Cortex of kidney (tissue), 1 donor: ENCODE measurements at places on chromosomes 13 and 19.

- no peak for DNase-seq
Measured at GRCh38 chr13:102774214-102774568, 605 bp upstream of the TEX30 start.

- DNase-seq: no peak
Measured at GRCh38 chr19:30676990-30677679, 305.0 kb downstream of the ZNF536 start.

DNA sequence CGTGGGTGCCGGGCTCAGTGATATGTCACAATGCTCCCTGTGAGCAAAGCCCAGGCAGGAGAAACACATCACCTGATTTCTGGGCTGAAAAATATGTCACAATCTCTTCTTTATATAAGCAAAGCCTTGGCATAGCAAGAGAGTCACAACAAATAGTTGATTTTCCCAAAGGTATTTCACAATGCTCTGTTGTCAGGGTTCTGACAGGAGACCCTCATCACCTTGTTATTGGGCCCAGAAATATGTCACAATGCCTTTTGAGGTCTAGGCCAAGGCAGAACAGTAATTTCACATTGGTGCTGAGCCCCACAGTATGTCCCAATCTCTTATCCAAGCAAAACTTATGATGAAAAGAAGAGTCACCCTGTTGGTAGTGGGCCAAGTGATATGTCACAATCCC, 125.7 kb downstream of the ZNF675 start:
- no peak for DNase-seq

- DNase-seq: no peak
Measured at GRCh38 chr13:25802579-25802978, 249.2 kb downstream of the SHISA2 start.

DNA sequence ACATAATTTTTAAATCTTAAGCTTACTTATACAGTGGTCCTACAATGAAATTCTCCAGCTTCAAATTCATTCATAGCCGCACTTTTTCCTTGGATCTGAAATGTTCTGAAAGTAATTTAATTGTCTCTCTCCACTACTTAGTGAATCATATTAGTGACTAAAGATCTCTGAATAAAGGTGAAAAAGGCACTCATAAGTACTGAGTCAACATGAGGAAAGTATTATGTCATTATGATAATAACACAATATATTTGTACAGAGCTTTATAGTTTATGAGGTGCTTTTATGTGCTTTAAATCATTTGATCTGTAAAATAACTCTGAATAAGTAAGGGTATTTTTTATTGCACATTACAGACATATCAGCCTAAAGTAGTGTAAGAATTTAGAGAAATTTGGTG, 628.2 kb upstream of the SLITRK5 start:
- no peak for DNase-seq

DNA sequence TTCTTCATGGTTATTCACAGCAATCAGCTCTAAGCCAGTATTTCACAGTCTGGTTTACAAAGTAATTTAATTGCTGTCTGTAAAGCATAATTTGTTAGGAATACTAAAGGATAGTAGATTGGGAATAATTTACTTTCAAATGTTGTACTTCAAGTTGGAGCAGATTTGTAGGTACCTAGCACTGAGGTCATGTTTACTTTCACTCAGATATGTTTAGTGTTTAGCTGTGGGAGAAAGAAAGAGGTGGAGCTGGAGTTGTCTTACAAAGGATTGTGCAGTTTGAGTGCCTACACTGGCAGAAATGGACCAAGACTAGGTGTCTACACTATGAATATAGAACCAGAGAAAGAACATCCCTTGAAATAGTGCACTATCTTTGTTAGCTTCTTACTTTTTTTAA, 464.6 kb downstream of the PCDH9 start:
- DNase-seq: no peak

GRCh38 chr19:58361900-58362271, 665 bp downstream of the ZNF497 start:
- no peak for DNase-seq

DNA sequence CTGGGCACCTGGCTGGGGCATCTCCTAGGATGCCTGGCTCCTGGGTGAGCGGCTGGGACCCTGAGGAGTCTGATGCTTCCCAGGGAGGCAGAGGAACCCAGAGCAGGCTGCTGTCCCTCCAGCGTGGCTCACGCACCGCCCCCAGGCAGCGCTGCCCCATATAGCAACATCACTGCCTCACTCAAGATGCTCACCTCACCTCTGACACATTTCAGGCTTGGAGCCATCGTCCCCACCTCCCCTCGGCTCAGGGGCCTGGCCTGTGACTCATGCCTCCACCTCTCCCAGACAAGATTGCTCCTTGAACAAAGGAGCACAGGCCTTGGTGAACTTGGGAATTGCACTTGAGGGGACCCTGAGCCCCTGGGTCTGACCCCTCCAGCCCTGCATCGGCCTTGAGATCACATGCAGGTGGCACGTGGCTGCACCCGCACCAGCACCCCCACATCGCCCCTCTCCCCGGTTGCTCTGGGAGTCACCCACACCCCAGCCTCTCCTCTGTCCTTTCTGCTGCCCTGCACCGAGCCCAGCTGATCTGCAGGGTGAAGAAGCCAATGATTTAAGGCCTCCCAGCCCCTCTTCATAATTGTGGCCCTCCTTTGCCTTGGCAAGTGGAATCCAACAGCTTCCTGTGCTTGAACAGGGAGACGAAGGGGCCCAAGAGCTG, 11.2 kb downstream of the CEBPA start:
- no peak for DNase-seq

DNA sequence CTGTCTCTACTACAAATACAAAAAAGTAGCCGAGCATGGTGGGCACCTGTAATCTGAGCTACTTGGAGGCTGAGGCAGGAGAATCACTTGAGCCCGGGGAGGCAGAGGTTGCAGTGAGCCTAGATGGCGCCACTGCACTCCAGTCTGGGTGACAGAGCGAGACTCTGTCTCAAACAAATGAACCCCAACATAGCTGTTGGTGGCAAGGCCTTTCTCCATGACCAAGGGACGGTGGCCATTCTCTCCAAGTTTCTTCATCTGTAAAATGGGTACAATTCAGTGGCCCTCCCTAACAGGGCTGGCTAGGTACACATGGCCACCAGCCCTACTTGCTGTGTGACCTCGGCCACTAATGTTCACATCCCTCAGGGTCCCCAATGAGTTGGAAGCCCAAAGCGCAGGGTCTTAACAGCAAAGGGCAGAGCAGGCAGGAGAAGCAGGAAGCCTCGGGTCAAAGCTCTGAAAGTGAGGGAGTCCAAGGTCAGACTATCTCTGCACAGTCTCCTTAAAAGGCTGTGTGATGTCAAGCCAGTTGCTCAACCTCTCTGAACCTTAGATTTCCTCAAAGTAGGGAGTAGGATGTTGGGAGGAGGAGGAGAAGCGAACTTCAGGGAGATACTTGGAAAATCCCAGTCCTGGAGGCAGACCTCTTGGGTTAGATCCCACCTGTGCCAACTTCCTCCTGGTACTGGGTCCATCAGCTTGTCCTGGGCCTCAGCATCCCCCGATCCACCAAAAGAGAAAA, 2.7 kb downstream of the JUND start:
- no peak for DNase-seq

- DNase-seq: no peak
Measured at GRCh38 chr13:98479496-98480003, 97.4 kb downstream of the STK24 start.

DNA sequence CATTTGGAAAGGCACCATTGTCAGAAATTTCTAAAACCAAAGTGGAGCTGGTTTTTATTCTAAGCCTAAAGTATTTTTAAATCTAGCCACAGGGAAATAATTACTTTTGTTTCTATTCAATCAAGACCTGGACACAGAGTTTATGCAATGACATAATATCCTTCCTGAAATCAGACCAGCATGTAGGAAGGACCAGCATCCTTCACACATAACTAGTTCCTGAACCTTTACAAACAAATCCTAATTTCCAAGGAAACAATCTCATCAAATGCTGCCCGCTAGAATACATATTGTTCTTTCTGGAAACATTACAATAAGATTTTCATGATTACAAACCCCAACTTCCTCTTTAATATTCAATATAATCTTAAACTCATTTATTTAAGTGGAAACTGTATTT, 1.5 kb downstream of the STARD13 start:
- no peak for DNase-seq

- DNase-seq: no peak
Measured at GRCh38 chr19:51127755-51128154, 3.0 kb downstream of the SIGLEC9 start.

- DNase-seq: no peak
Measured at GRCh38 chr13:65826657-65827056, 1403.5 kb downstream of the PCDH9 start.

- no peak for DNase-seq
Measured at GRCh38 chr19:4229179-4229931, at the start of gene EBI3. EBI3 (plus strand) TSS chr19:4229523; CDS start chr19:4229551, 28 bp downstream.

- no peak for DNase-seq
Measured at GRCh38 chr13:29239653-29240525, 355.6 kb downstream of the SLC7A1 start.

DNA sequence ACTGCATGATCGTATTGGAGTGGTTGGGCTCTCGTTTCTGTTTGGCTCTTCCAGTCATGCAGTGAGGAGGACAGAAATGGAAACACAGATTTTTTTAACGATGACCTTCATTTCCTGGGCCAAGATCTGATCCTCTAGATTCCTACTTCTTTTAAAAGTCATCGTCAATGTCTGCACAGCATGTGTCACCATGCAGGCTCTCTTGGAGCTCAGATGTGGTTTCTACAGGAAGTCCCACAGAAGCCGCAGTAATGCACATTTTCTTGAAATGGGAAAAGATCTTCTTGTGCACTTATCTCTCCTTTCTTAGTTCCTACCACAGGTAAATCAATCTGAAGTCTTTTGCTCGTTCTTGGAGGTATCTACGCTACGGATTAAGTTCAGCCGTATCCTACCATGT, 626.9 kb downstream of the EFNB2 start:
- no peak for DNase-seq

DNA sequence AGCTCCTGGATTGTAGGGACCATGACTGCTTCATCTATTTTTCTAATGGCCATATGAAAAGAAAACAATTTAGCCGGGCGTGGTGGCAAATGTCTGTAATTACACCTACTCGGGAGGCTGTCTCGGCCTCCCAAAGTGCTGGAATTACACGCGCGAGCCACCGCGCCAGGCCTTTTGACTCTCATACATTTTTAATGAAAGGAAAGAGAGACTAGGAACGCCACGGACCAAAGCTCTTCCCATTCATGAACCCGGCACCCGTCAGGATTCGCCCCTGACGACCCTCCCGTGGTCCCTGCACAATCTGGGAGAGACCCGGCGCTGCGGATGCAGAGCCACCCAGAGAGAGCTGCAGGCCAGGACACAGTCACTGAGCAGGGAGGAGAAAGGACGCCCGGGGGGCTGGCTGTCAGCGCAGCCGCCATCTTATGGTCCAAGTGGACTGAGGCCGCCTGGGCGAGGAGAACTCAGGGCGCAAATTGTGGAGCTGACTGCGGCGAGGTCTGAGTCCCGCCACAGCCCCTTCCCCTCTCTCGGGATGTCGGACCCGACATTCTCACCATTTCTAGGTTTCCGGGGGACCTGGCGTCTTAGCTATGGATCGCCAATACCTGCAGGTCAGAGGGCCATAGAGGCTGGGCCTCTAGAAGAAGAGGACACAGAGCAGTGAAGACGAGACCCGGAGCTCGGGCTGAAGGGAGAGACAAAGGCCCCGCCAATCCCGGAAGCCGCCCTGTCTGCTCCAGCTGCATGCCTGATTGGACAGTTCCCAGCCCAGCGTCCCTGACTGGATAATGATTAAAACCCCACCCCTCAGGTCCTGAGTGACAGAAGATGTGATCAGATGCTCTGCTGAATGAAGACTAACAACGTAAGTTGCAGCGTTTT, at the start of gene ZNF681:
TSS of gene ZNF681 (minus strand) at position 705 of the 888 bp plus-strand sequence. CDS start at position 563, 142 bp downstream.
- DNase-seq: no peak

- DNase-seq: no peak
Measured at GRCh38 chr13:112876305-112877000, 92.6 kb upstream of the MCF2L start.
